ENCODE measurements at places on chromosomes 2 and 18.
A peak's percentile ranks its signal among the peaks of the same experiment; 100 is the strongest.

GRCh38 chr2:20211860-20212458 lies 13.0 kb downstream of the SDC1 start:
- DNase-seq = no peak

- DNase-seq = no peak
These were observed 173.1 kb upstream of the STON1 start for GRCh38 chr2:48356701-48357325.

DNA sequence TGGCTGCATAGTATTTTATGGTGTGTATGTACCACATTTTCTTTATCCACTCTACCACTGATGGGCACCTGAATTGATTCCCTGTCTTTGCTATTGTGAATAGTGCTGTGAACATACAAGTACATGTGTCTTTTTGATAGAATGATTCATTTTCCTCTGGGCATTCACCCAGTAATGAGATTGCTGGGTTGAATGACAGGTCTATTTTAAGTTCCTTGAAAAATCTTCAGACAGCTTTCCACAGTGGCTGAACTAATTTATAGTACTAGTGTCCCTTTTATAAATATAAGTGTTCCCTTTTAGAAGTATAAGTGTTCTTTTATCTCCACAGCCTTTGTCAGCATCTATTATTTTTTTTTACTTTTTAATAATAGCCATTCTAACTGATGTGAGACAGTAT lies 303.9 kb upstream of the EPHA4 start:
- no peak for DNase-seq

DNA sequence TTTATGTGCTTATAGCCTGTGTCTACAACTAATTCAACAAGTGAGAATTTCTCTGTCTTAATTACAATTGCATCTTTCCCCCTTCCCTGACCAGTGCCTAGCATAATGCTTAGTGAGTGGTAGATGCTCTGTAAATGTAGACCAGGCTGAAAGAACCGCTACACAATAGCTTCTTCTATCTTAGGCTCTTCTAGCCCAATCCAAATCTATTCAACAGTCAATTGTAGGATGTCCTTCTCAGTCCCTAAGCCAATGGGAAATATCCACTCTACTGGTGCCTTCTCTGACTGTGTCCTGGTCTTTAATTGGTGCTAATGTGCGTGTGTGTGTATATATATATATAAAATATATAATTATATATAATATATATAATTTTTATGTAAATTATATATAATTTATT lies 34.1 kb upstream of the GCC2 start:
- DNase-seq = no peak

DNA sequence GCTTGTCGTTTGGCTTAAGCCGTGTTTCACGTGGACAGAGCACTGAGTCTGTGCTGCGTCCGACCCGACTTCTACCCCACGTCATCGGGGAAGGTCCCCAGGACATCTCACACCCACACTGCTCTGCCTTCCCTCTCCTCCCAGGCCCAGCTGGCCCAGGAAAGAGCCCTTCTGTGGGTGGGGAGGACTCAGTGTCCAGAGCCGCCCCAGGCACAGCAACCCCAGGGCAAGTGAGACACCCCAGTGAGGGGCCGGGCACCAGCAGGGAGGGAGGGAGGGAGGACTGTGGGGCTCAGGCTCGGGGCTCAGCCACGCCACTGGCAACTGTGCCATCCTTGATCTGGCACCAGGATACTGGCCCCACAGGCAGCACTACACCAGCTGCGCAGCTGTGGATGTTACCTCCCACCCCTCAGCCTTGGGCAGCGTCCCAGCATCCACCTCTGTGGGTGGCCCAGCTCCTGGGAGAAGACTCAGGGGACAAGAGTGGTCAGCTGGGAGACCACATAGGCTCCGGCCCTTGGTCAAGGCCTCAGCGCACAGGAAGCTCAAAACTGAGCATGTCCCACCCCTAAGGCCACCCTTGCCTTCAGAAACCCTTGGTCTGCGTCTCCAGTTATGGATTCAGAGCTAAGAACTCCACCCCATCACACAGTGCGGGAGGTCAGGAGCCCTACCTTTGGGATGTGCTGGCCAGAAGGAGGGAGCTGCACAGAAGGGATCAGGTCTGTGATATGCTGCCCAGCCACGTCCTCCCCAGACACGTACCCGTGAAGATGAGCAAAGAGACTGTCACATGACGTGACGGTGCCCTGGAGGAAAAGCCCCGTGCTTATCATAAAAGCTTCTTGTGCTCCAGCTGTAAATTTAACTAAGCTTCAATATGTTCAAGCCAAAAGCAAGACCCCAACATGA lies 11.7 kb downstream of the PASK start:
- DNase-seq = no peak

DNA sequence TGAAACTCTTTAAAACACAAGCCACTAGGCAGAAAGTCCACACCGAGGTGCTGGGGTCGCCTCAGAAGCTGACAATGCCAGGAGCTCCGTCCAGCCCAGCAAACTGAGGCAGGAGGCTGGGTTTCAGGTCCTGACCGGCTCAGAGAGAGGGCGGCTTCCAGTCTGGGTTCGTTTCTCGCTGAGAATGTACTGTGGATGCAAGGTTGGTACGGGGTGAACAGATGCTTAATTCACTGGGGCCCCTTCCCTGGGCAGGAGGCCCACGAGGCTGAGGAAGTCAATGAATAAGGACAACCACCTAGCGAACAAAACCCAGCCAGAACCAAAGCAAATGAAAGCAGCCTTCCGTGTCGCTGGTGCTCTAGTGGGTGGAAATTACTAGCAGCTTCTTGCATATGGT lies 142.0 kb downstream of the RTP5 start:
- no peak for DNase-seq

DNA sequence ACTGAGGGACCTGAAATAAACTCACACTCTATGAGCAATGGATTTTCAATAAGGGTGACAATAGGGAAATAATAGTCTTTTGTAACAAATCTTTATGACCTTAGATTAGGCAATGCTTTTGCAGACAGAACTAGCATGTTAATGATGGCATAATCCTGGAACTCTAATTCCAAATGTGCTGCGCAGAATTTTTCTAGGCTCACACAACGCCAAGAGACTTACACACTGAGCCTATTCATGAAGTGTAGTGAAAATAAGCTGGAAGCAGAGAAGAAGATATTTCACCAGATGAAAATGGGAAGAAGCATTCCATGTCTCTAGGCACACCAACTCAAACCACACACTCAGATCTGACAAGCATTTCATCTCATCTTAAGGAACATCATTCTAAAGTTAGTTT lies 178.5 kb downstream of the L3MBTL4 start:
- DNase-seq = no peak

- no peak for DNase-seq
These were observed 18.8 kb downstream of the NEMP2 start for GRCh38 chr2:190515687-190516086.

GRCh38 chr18:23835091-23835490 lies 145.8 kb downstream of the LAMA3 start:
- no peak for DNase-seq

DNA sequence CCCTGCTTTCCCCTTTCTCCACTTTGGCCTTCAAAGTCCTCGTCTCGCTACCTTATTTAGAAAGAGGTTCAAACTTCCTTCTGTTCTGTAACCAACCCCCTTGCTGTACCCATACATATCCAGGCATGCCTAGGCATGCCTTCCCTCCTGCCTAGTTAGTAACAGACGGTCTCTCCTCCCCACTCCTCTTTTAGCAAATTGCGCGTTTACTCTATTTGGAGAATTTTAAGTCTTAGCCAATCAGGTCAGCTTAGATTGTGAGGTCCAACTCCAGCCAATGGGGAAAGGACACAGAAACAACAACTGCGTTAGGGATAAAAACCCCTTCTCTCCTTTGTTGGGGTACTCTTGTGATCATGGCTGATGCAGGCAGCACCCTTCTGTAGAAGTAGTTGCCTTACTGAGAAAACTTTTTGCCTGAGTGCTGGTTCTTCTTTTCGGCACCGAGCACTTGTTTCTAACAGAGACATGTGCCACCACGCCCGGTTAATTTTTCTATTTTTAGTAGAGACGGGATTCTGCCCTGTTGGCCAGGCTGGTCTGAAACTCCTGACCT lies 85.9 kb upstream of the FOXI3 start:
- no peak for DNase-seq

- DNase-seq = no peak
These were observed 62.3 kb upstream of the BOD1L2 start for GRCh38 chr18:57084331-57085271.

GRCh38 chr2:25270061-25270460 lies 71.7 kb downstream of the DNMT3A start:
- no peak for DNase-seq

GRCh38 chr2:179096090-179096489 lies 46.2 kb upstream of the CCDC141 start:
- DNase-seq = no peak

DNA sequence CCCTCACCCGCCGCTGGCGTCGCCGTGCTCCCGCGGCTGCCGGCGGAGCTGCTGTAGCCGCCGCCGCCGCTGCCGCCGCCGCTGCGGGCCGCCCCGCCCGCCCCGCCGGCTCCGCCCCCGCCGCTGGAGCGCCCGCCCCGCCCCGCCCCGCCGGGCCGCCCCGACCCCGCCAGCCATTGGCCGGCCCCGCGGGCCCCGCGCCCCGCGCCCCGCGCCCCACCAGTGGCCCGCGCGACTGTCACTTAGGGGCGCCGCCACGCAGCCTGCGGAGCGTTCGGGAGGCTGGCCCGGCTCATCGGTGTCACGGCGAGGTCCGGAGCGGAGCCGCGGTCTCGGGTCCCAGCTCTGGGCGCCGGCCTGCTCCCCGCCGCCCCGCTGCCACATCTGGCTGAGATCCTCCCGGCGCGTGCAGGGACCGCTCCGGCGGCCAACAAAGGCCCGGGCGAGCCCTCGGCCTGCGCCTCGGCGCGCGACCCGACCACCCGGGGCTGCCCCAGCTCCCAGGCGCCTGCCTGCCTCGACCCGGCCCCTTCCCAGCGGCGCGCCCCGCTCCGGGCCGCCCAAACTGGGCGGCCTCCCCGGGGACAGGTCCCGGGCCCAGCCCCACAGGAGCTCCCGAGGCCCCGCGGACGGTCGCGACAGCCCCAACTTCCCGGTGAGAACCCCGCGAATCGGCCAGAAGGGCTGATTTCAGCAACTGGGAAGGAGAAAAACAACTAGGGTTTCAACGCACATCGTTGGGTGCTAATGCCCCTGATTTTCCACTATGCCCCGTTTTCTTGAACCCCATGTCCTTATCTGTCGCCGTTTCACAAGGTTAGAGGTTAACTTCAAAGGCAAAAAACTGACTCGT lies at the start of gene MGAT4A:
Gene MGAT4A, minus strand, starts transcription at position 92 of the 853 bp plus-strand sequence. CDS start 4,800 bp downstream, outside the sequence.
- peak; percentile 71 for DNase-seq

DNA sequence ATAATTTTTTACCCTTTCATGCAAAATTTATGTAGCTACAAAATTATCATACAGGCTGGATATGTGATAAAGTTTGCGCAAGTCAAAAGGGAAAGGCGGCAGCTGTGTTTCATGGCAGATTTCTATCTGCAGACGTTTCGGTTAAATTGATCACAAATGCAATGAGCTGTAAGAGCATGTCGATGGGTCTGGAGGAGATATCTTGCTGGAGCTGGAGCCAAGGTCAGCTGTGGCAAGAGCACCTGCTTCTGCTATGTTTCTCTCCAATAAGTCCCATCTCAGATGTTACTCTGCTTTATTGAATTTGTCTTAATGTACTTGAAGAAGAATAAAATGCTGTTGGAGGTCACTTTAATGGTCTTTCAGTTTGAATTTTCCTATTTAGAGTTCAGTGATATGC lies 749.7 kb downstream of the CNTNAP5 start:
- no peak for DNase-seq

- DNase-seq = no peak
These were observed 39.4 kb upstream of the EFHD1 start for GRCh38 chr2:232593982-232594381.

DNA sequence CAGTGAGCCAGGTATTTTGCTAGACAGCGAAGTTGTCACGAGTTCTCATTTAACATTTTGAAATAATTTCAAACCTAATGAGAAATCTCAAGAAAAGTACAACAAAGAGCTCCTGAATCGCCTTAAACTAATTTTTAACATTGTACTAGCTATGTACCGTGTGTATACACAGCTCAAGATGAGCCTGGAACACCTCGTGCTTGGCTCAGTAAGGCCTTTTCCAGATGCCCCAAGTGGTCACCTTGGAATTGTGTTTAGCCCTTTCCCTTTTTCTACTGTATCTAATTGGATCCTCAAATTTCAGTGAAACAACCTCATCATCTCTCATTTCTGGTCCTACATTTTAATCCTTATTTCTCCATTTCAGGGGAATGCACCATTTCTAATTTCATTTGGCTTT lies 7.2 kb downstream of the PTPN4 start:
- no peak for DNase-seq

DNA sequence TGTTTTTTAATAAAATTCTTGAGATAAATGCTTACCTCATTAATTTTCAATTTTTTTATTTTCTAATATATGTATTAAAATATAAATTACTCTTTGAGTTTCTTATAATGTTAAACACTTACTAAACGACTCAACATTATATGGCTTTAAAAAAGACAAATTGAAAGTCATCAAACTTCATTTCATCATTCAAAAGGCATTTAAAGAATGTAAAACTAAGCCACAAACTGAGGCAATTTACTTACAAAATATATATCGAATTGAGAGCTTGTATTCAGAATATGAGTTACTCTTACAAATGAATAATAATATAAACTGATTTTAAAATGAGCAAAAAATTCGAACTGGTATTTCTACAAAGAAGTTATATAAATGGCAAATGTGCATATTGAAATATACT lies 1262.2 kb upstream of the PIK3C3 start:
- no peak for DNase-seq

GRCh38 chr2:200471324-200471848 lies 38.5 kb downstream of the KCTD18 start:
- DNase-seq = peak; percentile 14

DNA sequence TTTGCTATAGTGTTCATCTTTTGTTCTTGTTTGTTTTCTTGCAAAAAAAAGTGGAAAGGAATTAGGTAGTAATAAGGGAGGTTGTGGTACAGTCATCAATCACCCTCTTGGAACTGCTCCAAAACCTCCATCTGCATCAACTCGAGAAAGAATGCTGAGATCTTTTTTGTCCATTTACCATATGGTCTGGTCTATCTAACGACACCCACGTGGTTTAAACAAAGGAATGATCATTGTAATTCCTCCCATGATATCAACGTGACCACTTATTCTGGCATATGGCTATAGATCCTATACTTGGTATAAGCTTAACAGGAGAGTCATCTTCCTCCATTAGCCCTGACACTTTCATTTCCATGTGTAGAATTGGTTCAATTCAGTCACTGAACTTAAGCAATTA lies 1025.3 kb upstream of the NXPH2 start:
- DNase-seq = no peak

GRCh38 chr2:33704406-33704855 lies 105.3 kb upstream of the FAM98A start:
- DNase-seq = no peak

All from occipital lobe (tissue), 3 donors.